Tibial nerve (tissue), 4 donors: ENCODE measurements at places on chromosomes 2 and 18. TPM values are rescaled to one million over a fixed set of nuclear protein-coding genes. Genes with fewer than 3 reads are reported as not detected.

GRCh38 chr2:43460611-43461365 lies 135.1 kb downstream of the THADA start:
- H3K27ac ChIP-seq = peak overlapping the region; percentile 39
- no peaks in the 10 kb centered on the region for H3K36me3 ChIP-seq
- no peaks in the 10 kb centered on the region for H3K27me3 ChIP-seq
- peaks cover 50% of the 10 kb centered on the region for H3K4me1 ChIP-seq

DNA sequence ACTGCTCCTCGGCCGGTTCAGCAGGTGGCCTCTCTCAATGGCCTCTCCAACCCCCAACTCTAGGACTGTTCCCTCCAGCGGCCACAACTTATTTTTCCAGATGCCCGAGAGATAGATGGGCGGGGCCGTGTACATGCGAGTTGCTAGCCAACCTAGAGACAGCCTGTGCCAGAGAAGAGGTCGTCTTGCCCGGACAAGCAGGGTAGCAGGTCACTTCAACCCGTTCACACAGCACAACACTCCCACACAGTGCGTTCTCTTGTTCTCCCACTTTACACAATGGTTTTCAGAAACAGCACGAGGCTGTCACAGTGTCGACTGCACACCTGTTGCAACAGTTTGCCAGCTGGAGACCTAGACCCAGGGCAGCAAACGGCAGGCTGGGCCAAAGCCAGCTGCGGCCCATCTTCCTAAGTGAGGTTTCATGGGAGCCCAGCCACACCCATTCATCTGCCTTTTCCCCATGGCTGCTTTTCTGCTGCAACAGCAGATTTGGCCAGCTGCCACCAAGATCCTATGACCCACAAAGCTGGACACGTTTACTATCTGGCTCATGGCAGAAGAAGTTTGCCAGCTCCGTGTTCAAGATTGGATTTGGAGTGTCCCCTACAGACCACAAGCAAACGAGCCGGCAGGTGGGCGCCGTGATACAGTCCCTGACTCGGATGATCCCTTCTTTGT lies 7.3 kb upstream of the PRLH start:
- no peaks in the 10 kb centered on the region for H3K27me3 ChIP-seq
- no peaks in the 10 kb centered on the region for H3K36me3 ChIP-seq
- no peak overlapping the region for H3K27ac ChIP-seq

DNA sequence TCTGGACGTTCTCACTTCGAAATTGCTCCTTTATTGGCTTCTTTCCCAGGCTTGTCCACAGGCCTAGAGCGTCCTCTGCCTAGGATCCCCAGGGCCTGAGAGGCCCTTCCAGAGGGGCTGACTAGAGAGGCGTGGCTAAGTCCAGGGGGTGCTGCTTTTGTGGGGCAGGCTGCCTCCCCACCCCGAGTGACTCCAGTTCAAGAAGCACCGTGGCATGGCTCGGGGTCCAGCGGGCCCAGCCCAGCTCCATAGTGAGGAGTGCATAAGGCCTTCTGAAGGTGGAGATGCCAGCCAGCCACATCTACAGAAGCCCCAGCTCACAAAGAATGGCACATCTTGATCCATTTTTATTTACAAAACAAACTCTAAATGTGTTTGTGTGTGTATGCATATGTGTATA lies 44.8 kb upstream of the POMC start:
- H3K4me1 ChIP-seq = peaks cover 7% of the 10 kb centered on the region
- no peaks in the 10 kb centered on the region for H3K27me3 ChIP-seq
- no peak overlapping the region for H3K27ac ChIP-seq
- H3K36me3 ChIP-seq = no peaks in the 10 kb centered on the region

DNA sequence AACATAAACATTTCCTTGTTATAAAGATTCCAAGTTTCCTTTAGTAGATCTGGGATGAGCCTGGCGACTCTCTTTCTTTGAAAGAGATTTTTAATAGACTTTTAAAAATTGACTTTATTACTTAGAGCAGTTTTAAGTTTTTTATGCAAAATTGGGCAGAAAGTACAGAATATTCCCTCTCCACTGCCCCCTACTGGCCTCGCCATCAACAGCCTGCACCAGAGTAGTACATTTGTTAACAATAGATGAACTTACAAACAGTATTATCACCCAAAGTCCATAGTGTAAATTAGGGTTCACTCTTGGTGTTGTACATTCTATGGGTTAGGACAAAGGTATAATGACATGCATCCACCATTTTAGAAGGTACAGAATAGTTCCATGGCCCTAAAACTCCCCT lies 3.9 kb downstream of the MAP3K19 start:
- no peaks in the 10 kb centered on the region for H3K4me1 ChIP-seq
- no peaks in the 10 kb centered on the region for H3K36me3 ChIP-seq
- H3K4me3 ChIP-seq = no peak overlapping the region
- no peak for DNase-seq
- H3K27ac ChIP-seq = no peak overlapping the region

DNA sequence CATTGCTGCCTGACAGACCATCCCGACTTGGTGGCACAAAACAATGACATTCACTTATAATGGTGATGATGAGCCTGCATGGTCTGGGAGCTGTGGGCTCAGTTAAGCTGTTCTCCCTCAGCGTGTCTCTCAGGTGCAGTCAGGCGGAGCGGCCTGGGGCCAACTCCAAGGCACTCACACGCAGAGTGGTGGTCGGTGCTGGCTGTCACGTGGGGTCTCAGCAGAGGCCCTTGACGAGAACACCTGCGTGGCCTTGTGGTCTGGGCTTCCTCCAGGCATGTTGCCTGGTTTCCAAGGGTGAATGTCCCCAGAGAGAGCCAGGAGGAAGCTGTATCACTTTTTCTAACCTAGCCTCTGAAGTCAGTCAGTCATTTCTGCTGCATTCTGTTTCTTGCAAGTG lies 29.8 kb downstream of the ARMC9 start:
- peaks cover 6% of the 10 kb centered on the region for H3K36me3 ChIP-seq
- H3K4me1 ChIP-seq = peaks cover 5% of the 10 kb centered on the region
- H3K27ac ChIP-seq = no peak overlapping the region
- H3K27me3 ChIP-seq = no peaks in the 10 kb centered on the region
- H3K4me3 ChIP-seq = no peak overlapping the region

DNA sequence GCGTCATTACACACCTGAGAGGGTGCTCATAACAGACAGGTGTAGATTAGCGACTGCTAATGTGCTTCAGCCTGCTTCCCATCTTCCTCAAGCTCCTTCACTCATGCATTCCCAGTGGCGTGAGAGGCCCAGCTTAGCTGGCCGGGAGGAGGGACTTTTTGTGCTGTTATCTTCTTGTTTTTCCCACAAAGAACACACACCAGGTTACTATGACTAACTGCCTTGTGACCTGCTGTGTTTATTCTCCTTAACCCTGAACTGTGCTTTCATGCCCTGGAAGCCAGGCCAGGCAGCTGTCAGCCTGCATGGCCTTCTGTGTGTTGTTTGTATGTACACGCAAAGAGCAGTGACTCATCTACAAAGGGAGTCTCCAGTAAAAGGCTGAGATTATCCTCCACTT lies 143.8 kb downstream of the PIEZO2 start:
- no peaks in the 10 kb centered on the region for H3K4me1 ChIP-seq
- H3K27me3 ChIP-seq = no peaks in the 10 kb centered on the region
- no peak overlapping the region for H3K27ac ChIP-seq

DNA sequence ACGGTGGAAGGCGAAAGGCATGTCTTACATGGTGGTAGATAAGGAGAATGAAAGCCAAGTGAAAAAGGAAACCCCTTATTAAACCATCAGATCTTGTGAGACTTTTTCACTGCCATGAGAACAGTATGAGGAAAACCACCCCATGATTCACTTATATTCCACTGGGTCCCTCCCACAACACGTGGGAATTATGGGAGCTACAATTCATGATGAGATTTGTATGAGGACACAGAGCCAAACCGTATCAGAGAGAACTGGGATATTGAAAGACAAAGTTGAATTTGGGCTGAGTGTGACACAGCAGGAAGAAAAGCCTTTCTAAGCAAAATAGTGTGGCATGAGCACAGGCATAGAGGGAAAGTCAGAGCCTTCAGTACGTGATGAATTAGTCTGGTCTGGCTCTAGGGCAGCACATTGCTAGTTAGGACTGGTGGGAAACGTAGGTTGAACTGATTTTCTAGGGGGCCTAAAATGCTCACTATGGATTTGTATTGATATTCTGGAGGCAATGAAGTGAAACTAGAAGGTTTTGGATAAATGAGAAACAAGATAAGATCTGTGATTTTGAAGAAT lies 84.8 kb upstream of the RND3 start:
- no peak overlapping the region for H3K4me3 ChIP-seq
- no peak for DNase-seq
- H3K36me3 ChIP-seq = no peaks in the 10 kb centered on the region
- no peaks in the 10 kb centered on the region for H3K27me3 ChIP-seq
- no peaks in the 10 kb centered on the region for H3K4me1 ChIP-seq

DNA sequence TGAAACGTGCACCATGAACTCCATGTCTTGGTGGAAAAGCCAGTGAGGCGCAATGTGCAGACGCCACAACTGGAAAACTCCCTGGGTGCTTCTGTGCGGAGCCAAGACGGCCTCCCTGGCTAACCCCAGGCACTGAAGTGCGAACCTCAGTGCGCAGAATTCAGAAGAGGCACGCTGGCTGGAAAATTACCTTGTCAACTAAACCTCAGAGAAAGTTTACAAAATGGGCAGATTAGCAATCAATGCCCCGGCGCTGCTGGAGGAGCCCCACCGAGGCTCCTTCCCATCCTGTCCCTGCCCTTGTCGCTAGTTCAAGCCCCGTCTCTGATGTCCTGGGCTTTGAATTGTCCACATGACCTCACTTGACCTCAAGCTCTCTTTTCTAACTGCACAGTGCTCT lies 22.2 kb downstream of the SNORC start:
- peak overlapping the region; percentile 62 for H3K27ac ChIP-seq
- H3K27me3 ChIP-seq = no peaks in the 10 kb centered on the region
- H3K4me1 ChIP-seq = no peaks in the 10 kb centered on the region
- no peak overlapping the region for H3K4me3 ChIP-seq
- DNase-seq = no peak

DNA sequence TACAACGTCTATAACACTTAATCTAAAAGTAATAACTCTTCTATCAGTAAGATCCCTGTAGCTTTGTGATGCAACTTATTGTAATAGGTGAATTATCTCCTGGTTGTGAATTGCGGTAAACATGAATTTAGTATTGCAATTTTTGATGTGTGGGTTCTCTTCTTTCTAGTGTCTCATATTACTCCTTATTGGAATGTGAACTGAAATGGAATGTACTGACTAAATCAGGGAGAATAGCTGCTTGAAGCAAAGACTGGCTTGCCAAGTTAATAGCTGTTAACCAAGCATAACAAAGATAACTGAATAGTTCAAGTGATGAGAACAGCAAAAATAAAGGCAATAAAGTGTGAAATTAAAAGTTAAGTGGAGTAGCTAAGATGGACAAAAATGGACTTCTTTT lies 60.5 kb upstream of the TFPI start:
- H3K4me1 ChIP-seq = no peaks in the 10 kb centered on the region
- H3K36me3 ChIP-seq = no peaks in the 10 kb centered on the region
- no peak for DNase-seq

DNA sequence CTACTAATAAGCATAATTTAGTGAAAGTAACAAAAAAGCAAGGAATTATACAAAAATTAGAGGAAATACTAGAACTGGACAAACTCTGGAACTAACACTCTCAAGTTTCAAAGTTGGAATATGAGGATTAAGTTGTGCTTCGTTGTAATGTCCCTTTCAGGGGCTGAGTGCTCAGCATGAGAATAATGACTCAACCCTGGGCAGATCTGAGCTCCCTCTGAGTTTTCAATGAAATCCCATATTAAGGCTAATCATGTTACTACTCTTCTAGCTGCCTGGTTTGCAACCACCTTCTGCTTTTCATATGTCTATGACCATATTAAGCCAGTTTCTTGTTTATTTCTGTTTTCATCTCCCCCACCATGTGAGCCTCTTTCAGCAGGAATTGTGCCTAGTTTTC lies 274.9 kb upstream of the LRRTM4 start:
- no peak for DNase-seq
- no peak overlapping the region for H3K4me3 ChIP-seq
- no peaks in the 10 kb centered on the region for H3K36me3 ChIP-seq
- no peak overlapping the region for H3K27ac ChIP-seq

DNA sequence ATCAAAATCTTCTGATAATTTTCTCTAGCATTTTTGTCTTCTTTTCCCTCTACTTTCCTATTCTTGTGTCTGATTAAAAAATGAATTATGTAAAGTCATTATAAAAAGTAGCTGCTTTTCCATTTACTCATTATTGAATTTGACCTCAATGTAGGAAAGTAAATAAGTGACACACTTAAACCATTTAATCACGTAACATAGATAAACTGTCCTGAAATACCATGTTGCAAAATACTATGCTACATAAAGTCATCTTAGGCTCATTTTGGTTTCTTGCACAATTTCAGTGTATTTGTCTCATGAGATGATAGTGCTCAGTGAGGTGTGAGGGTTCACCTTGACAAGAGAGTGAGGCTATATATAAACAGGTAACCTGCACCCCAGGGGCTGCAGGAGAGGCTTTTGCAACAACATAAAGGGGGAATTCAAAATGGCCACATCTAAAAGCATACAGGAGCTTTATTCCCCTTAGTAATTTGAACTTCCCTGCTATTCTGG lies 502.7 kb downstream of the RNF144A start:
- no peaks in the 10 kb centered on the region for H3K36me3 ChIP-seq
- DNase-seq = no peak
- H3K27ac ChIP-seq = no peak overlapping the region
- no peaks in the 10 kb centered on the region for H3K4me1 ChIP-seq
- no peak overlapping the region for H3K4me3 ChIP-seq

DNA sequence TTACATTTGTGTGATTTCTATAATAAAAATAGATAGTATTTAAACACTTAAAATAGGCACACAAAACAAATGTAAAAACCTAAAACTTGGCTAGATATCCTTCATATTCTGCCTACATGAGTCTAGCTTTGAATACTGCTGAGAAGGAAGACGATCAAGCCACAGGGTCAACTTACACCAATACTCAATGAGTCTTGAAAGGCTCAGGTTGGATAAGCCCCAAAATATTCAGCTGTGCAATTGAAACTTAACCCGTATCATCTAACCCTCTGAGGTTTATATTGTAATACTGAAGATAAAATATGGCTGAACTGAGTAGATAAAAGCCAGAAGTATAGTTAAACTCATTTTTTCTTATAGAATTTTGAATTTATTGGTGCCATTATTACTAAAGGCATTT lies 313.0 kb upstream of the NRXN1 start:
- no peaks in the 10 kb centered on the region for H3K27me3 ChIP-seq
- DNase-seq = no peak
- H3K36me3 ChIP-seq = no peaks in the 10 kb centered on the region
- no peak overlapping the region for H3K27ac ChIP-seq
- no peaks in the 10 kb centered on the region for H3K4me1 ChIP-seq

GRCh38 chr2:165185633-165186032 lies 18.2 kb downstream of the SCN3A start:
- no peaks in the 10 kb centered on the region for H3K27me3 ChIP-seq
- H3K4me3 ChIP-seq = no peak overlapping the region
- no peak overlapping the region for H3K27ac ChIP-seq
- H3K36me3 ChIP-seq = no peaks in the 10 kb centered on the region

GRCh38 chr2:218290316-218291261 lies 1.7 kb downstream of the TMBIM1 start:
- no peaks in the 10 kb centered on the region for H3K27me3 ChIP-seq
- peaks cover 68% of the 10 kb centered on the region for H3K4me1 ChIP-seq

GRCh38 chr2:170679607-170680079 lies 35.5 kb upstream of the SP5 start:
- DNase-seq = no peak
- H3K4me1 ChIP-seq = no peaks in the 10 kb centered on the region
- H3K4me3 ChIP-seq = no peak overlapping the region
- no peaks in the 10 kb centered on the region for H3K27me3 ChIP-seq
- no peaks in the 10 kb centered on the region for H3K36me3 ChIP-seq

MYOM1 gene
- 3.0 TPM for total RNA-seq

UPP2 gene
- not detected for total RNA-seq

MLPH gene
- 64.2 TPM for total RNA-seq

SGO2 gene
- 3.0 TPM for total RNA-seq

CPO gene
- not detected for total RNA-seq

MYO5B gene
- 6.3 TPM for total RNA-seq

NDC80 gene
- total RNA-seq = 0.63 TPM

EVX2 gene
- total RNA-seq = not detected

GBX2 gene
- total RNA-seq = not detected
